ENCODE measurements at places on chromosomes 1 and 21.
A peak's percentile ranks its signal among the peaks of the same experiment; 100 is the strongest.

- DNase-seq, result no peak
These were observed 1.0 kb downstream of the ANGEL2 start for GRCh38 chr1:213014642-213015041.

DNA sequence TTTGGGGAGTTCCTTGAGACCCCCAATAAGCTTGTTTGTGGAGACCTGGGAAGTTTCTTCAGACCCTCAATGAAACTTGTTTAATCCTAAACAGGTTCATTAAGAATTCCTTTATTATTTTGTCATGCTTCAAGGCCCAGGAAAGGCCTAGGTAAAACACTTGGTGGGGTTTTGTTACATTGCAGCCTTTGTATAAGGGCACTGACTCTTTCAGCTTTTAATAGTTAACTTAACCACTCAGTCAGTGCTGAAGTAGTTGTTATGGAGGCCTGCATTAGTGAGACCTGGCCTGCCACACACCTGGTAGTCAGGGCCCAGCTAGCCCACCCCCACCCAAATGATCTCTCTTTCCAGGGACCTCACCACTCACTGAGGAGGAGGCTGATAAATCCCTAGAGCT, 103.7 kb downstream of the FCRL5 start:
- no peak for DNase-seq

DNA sequence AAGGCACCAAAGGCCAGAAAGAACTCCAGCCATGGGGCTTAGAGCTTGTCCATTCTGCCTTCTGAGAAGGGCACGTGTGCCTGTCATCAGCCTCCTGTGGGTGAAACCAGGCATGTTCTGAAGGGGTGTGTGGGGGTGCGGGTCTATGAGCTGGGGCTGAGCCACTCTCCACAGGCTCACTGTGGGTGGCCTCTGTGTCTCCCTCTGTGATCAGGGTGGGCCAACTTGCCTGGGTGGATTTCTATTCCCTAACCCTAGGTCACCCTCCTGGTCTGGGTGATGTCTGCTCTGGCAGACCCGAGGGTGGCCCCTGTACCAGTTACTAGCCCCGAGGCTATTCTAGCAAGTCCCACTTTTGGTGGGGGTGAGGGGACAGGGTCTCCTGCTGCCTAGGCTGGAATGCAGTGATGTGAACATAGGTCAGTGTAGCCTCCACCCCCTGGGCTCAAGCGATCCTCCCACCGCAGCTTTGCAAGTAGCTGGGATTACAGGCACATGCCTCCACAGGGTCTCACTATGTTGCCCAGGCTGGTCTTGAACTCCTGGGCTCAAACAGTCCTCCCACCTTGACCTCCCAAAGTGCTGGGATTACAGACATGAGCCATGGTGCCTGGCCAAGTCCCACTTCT, 94.4 kb downstream of the TRIM11 start:
- no peak for DNase-seq

DNA sequence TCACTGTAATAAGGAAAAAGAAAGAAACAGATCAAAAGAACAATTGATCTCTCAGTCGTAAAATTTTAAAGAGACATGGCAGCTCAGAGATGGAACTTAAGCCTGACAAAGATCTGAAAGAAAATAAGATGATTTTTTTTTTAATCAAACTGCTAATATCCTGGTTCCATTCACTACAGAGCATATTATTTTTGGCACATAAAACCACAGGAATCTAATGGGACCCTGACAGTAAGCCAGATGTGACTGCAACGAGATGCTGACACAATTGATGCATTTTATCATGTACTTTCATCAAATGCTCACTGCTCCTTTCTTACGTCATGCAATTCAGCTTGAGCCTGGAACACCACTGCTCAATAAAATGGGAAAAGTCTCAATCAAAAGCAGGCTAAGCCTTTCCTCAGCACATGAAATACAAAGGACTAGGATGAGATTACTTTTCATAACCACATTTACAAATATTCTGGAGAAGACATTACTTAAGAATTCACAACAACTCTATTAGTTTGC, 16.6 kb downstream of the GPATCH2 start:
- no peak for DNase-seq

DNA sequence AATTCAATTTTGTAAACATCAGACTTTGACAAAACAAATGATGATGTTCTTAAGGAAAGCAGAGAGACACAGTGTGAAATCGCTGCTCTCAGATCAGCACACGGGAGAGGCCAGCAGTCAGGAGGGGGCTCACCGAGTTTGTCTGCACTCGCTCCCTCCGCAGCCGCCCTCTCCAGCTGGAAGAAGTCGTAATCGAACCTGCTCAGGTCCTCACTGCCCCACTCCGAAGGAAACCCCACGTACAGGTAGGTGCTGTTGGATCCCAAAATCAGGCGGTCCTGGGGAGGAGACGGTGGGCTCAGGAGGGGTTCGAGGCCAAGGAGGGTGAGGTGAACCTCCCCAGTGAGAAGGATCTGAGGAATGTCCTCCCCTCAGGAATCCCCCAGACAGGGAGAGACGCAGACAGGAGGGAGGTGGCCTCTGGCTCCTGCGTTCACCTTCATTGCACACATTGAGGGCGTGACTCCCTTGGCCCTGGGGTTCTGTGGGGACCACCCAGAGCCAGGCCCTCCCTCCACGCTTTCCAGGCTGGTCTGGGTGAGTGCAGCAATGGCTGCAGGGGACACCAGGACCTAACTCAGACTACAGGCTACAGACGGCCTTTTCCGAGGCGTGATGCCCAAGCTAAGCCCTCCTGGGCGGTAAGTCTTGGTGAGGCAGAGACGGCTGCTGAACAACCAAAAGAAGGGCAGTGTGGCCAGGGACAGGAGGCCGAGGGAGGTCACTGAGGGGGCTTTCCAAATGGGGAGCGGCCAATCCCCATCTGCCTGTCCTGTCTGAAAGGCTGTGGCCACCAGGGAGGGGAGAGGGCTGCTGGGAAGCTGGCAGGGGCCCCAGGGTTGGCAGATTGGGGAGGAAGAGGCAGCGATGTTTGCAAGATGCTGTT, 65.5 kb downstream of the SCCPDH start:
- no peak for DNase-seq

DNA sequence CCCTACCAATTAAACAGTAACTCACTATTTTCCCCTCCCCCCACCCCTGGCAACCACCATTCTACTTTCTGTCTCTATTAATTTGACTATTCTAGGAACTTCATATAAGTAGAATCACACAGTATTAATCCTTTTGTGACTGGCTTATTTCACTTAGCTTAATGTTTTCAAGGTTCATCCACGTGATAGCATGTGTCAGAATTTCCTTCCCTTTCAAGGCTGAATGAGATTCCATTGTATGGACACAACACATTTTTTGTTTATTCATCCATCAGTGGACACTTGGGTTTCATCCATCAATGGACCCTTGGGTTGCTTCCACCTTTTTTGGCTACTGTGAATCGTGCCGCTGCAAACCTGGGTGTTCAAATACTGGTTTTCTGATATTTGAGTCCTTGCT, 41.7 kb downstream of the EIF2D start:
- DNase-seq, result no peak

- DNase-seq, result no peak
These were observed 34.8 kb upstream of the HOOK1 start for GRCh38 chr1:59779949-59780348.

DNA sequence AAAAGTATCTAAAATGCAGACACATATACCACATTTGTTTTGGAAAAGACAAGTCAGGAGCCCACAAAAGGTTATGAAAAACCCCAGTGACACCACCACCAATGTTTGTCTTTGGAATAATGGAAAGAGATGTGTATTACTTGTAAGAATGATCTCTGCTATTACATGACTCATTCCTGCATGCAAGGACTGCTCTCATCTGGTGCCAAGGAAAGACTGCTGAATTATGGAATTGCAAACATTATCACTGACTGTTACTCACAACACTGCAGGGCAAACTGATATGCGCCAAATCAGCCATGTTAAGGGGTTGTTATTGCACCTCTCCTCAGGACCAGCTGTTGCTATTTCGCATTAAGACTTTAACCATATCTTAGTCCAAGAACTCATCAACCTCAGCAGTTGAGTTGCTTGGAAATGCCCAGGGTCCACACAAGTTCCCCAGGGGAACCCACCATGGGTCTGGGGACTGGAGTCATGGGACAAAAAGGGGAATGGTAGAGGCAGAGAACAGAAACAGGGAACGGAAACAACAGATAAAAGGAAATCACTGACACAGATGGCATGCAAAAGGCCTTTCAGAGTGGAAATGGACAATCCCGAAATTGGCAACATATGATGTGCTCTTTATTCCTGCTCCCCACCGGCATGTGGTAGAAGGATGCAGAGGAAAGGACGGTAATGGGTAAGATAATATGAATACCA, 34.4 kb downstream of the CAPZB start:
- DNase-seq, result no peak

DNA sequence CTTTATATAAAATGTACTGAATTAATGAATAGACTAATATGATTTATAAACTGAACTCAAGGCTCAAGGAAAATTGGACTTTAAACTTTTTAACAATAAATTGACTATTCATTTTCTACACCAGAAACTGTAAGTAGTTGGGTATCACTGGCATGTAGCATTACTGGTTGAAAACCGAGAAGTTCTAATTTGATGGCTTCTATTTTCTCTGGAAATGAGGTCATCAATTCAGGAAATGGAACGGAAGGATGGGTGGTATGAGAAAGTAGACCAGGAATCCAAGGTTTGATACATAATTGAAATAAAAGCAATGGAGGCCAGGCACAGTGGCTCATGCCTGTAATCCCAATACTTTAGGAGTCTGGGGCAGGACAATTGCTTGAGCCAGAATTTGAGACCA, 50.4 kb downstream of the RERE start:
- no peak for DNase-seq

DNA sequence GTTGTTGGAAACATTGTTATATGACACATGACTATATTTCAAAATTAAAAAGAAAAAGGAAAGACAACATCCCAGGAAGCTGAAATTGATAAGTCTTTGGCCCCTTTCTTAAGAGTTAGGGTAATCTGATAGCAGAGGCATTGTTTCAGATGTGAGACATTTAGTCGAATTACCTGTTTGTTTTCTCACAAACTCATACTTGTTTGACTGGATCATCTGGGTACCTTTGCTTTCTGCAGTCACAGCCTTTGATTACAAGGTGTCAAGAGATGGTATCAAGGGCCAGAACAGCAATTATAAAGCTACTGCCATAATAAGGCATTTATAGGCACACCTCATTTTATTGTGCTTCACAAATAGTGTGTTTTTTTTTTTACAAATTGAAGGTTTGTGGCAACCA, 136.3 kb downstream of the DUSP10 start:
- DNase-seq, result no peak

- no peak for DNase-seq
These were observed 31.4 kb upstream of the KIRREL1 start for GRCh38 chr1:157961805-157962762.

DNA sequence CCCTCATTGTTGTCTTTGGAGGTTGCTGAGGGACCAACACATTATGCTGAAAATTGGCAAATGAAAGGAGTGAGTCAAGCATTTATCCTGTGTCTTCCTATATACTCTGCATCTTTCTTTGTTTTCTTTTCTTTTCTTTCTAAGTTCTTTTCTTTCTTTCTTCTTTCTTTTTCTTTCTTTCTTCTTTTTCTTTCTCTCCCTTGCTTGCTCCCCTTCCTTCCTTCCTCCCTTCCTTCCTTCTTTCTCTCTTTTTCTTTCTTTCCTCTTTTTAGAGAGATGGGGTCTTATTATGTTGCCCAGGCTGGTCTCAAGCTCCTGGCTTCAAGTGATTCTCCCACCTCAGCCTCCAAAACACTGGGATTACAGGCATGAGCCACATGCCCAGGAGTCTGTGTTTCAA, 28.3 kb upstream of the COX20 start:
- DNase-seq, result no peak

- DNase-seq, result no peak
These were observed 39.6 kb downstream of the PDE4B start for GRCh38 chr1:65832296-65832695.

GRCh38 chr21:46572850-46573249, 32.0 kb downstream of the S100B start:
- no peak for DNase-seq

- DNase-seq, result no peak
These were observed 622.5 kb upstream of the NR5A2 start for GRCh38 chr1:199404976-199405375.

GRCh38 chr1:2496087-2496622, 20.1 kb downstream of the PLCH2 start:
- no peak for DNase-seq

DNA sequence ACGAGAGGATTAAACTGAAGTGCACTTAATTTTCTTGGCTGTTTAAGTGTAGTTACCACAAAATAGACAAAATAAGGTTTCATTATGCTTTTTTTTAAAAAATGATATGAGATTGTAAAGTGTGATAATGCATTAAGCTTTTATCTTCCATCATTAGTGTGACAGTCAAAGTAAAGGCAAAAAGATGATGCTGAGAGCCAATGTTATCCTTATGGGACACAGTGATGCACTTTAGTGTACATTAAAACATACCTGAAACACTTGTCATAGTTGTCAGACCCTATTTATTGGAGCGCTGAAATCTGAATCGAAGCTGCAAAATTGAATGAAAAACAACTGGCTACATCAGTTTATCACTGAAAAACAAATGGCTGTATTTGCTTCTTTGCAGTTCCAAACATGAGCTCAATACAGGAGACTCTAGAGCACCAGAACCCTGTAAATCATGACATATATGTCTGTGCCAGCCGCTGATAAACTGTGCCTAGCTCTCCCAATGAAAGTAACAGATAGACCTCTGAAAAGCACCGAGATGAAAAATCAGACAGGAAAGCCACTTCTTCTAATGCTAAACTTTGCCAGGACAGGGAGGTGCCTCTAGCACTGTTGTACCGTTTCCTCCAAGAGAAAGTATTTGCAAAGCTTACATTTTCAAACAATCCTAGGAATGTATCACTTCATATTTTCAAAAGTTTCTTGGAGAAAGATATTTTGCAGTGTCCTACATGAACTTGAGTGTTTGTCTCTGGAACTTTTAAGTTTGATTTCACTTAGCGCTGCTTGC, 120.7 kb upstream of the TMPRSS15 start:
- no peak for DNase-seq

- peak; percentile 56 for DNase-seq
These were observed 122.2 kb downstream of the KCNN3 start for GRCh38 chr1:154747740-154748404.

- no peak for DNase-seq
These were observed 287.8 kb downstream of the DUSP10 start for GRCh38 chr1:221454096-221454495.

DNA sequence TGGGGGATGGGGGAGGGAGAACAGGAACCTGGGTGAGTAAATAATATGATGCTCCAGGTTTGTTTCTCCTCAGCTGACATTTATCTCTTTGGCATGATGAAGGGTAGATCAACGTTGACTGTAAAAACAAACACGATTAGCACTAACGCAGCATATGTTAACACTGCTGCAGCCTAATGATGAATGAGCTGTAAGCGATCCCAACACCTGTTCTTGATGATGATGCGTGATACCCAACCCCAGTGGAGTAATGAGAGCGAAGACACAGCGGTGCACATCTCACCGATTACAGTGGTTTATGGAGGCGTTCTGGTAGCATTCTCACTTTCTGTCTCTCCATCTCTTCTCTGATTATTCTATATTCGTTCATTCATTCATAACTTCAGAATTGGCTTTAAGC, 640.4 kb downstream of the USP25 start:
- no peak for DNase-seq

GRCh38 chr1:44511769-44512168, 106.7 kb downstream of the RNF220 start:
- DNase-seq, result no peak

- DNase-seq, result no peak
These were observed 33.8 kb downstream of the LRP8 start for GRCh38 chr1:53294061-53294460.

- no peak for DNase-seq
These were observed 465 bp downstream of the HUNK start for GRCh38 chr21:31873275-31873695.

Measured in stimulated activated CD4-positive, alpha-beta T cell treated with anti-CD3 and anti-CD28 coated beads, Interleukin-4, amount 100 ng/mL, for 24 hours (primary cell).